Ascending aorta (tissue), 2 donors: ENCODE measurements at places on chromosomes 4 and X.

- no peaks in the 10 kb centered on the region for H3K36me3 ChIP-seq
- H3K27ac ChIP-seq = no peak overlapping the region
- H3K4me3 ChIP-seq = no peak overlapping the region
Measured at GRCh38 chr4:79442422-79442821, 34.4 kb upstream of the GK2 start.

DNA sequence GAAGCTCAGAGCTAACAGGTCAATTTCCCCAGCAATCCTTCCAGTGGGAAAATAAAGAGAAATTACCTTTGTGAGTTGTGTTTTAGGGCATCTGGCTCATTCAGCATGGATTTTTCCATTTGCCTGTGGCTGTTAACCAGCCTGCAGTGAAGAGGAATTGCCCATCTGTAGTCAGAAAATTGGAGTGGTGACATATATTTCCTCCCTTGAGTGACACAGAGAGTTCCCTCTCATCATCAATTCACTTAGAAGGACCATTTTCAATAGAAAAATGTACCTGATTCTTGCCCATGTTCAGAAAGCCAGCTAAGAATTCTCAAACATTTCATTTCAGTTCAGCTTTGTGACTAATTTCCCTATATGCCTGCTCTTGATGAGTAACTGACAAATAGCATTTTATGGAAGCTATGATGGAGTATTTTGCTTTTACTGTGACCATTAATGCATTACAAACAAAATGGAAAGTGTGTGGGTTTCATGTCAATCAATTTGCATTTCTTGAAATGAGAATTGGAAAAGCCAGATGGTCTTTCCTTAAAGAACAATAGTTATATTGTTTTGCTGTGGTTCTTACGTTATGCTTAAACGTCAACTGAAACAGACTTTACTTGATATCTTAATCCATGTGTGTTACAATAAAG, 155.8 kb downstream of the NWD2 start:
- H3K27me3 ChIP-seq = no peaks in the 10 kb centered on the region
- H3K27ac ChIP-seq = no peak overlapping the region
- DNase-seq = no peak

GRCh38 chr4:82584931-82585330, 23.1 kb upstream of the TMEM150C start:
- no peaks in the 10 kb centered on the region for H3K27me3 ChIP-seq
- H3K36me3 ChIP-seq = no peaks in the 10 kb centered on the region
- no peak overlapping the region for H3K4me3 ChIP-seq
- no peak overlapping the region for H3K27ac ChIP-seq

GRCh38 chrX:1283741-1284140, 15.1 kb downstream of the CSF2RA start:
- H3K36me3 ChIP-seq = no peaks in the 10 kb centered on the region
- no peak overlapping the region for H3K4me3 ChIP-seq
- no peaks in the 10 kb centered on the region for H3K4me1 ChIP-seq
- no peak for DNase-seq
- H3K27ac ChIP-seq = no peak overlapping the region

- H3K4me3 ChIP-seq = no peak overlapping the region
- H3K27me3 ChIP-seq = no peaks in the 10 kb centered on the region
- no peak overlapping the region for H3K27ac ChIP-seq
- H3K36me3 ChIP-seq = no peaks in the 10 kb centered on the region
- H3K4me1 ChIP-seq = no peaks in the 10 kb centered on the region
Measured at GRCh38 chr4:112348488-112349158, 51.5 kb downstream of the ALPK1 start.

- no peaks in the 10 kb centered on the region for H3K4me1 ChIP-seq
- no peaks in the 10 kb centered on the region for H3K27me3 ChIP-seq
- no peak overlapping the region for H3K4me3 ChIP-seq
- DNase-seq = no peak
Measured at GRCh38 chr4:151473521-151474097, 64.6 kb downstream of the FHIP1A start.

- no peak overlapping the region for H3K4me3 ChIP-seq
- H3K4me1 ChIP-seq = no peaks in the 10 kb centered on the region
- no peak overlapping the region for H3K27ac ChIP-seq
- DNase-seq = no peak
Measured at GRCh38 chr4:73763877-73764276, 23.5 kb downstream of the CXCL8 start.

DNA sequence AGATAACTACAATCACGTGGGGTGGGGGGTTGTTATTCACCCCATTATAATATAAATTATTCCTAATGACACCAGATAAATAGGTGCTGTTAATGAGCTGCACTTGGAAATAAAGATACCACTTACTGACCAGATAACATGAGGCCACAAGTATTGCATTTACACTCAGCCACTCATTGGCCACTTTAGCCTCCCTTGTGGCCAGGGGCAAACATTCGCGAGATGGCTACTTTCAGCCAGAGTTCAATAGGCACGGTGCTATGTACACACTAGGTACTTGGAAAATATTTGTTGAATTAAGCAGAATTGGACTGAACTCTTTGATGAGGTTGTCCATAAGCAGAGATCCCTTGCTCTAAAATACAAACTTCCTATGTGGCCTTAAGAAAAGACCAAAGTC, 713.7 kb upstream of the TENM3 start:
- no peak overlapping the region for H3K4me3 ChIP-seq
- H3K27me3 ChIP-seq = no peaks in the 10 kb centered on the region
- no peaks in the 10 kb centered on the region for H3K4me1 ChIP-seq
- DNase-seq = no peak
- H3K27ac ChIP-seq = no peak overlapping the region

GRCh38 chr4:138239491-138239890, 2.7 kb downstream of the SLC7A11 start:
- no peaks in the 10 kb centered on the region for H3K36me3 ChIP-seq
- no peak for DNase-seq
- no peak overlapping the region for H3K4me3 ChIP-seq
- no peak overlapping the region for H3K27ac ChIP-seq
- peaks cover 3% of the 10 kb centered on the region for H3K4me1 ChIP-seq

DNA sequence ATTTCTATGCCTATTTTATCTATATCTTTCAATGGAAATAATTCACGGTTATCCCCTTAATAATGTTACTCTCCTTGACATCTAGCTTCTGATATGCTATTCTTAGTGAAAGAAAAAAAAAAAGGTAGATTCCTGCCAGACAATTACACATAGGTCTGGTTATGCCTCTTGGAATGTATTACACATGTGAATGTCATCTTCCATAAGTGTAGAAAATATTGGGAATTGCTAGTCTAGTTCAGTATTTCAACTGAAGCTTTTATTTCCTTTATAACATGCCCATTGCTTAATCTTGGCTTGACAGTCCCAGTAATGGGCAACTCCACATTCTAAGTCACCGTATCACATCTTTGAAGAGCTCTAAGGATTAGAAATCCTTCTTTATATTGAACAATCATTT, 25.4 kb upstream of the PPP1R2C start:
- H3K27ac ChIP-seq = no peak overlapping the region
- H3K4me1 ChIP-seq = no peaks in the 10 kb centered on the region
- H3K27me3 ChIP-seq = no peaks in the 10 kb centered on the region
- no peaks in the 10 kb centered on the region for H3K36me3 ChIP-seq

- no peak overlapping the region for H3K27ac ChIP-seq
- DNase-seq = no peak
- H3K4me3 ChIP-seq = no peak overlapping the region
- no peaks in the 10 kb centered on the region for H3K27me3 ChIP-seq
- no peaks in the 10 kb centered on the region for H3K36me3 ChIP-seq
Measured at GRCh38 chrX:7179446-7179845, 31.5 kb upstream of the PUDP start.

DNA sequence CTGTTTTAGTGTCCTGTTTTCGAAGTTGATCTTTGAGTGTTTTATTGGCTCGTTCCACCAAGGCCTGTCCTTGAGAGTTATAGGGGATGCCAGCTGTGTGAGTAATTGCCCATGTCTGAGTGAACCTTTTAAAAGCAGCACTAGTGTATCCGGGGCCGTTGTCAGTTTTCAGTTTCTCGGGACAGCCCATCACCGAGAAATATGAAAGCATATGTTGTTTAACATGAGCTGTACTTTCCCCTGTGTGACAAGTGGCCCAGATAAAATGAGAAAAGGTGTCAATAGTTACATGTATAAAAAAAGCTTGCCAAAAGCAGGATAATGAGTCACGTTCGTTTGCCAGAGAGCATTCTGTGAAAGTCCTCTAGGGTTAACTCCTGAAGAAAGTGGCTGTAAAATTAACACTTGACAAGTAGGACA, 48.6 kb upstream of the RASSF6 start:
- H3K4me3 ChIP-seq = peak overlapping the region; percentile 44
- DNase-seq = no peak
- H3K27ac ChIP-seq = peak overlapping the region; percentile 28
- H3K36me3 ChIP-seq = no peaks in the 10 kb centered on the region
- no peaks in the 10 kb centered on the region for H3K27me3 ChIP-seq

GRCh38 chr4:97498875-97499274, 644.4 kb downstream of the STPG2 start:
- H3K27ac ChIP-seq = no peak overlapping the region
- no peaks in the 10 kb centered on the region for H3K4me1 ChIP-seq
- no peak overlapping the region for H3K4me3 ChIP-seq
- H3K27me3 ChIP-seq = no peaks in the 10 kb centered on the region
- DNase-seq = no peak

DNA sequence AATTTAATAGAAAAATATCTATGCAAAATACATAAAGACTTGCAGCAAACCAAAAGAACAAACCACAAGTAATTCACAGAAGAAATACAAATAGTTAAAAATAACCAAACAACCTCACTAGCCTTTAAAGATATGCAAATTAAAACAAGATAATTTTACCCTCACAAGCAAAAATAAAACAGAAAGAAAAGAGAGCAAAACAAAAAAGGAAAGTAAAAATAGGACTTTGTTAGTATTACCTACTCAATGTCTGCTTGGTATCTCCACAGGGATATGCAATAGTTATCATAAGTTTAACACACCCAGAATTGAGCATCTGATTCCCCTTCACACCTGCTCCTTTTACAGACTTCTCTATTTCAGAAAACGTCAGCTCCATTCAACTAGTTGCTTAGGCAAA, 737.5 kb upstream of the MAGEB2 start:
- no peaks in the 10 kb centered on the region for H3K36me3 ChIP-seq
- no peaks in the 10 kb centered on the region for H3K4me1 ChIP-seq
- no peak for DNase-seq
- no peak overlapping the region for H3K27ac ChIP-seq

DNA sequence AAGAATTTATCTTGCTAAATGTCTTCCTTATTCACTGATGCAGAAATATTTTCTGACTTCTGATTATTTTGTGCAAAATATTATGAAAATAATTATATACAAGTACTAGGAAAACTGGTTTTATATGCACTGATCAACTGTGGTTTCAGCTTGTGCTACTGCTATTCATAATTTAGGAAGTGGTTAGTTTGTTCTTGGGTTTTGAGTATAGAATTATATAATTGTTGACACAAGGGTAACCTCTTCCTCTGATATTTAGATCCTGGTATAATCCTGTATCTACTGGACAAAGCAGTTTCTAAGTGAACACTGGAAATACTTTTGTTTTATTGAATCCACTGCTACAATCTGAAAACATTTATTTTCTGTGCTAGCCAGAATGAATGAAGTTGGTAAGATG, 182.8 kb downstream of the PDGFC start:
- H3K27me3 ChIP-seq = no peaks in the 10 kb centered on the region
- peaks cover 8% of the 10 kb centered on the region for H3K4me1 ChIP-seq
- DNase-seq = no peak
- no peaks in the 10 kb centered on the region for H3K36me3 ChIP-seq
- no peak overlapping the region for H3K27ac ChIP-seq

GRCh38 chrX:84487365-84488353, 14.6 kb downstream of the HDX start:
- no peak overlapping the region for H3K4me3 ChIP-seq
- DNase-seq = no peak
- H3K36me3 ChIP-seq = peaks cover 5% of the 10 kb centered on the region
- H3K4me1 ChIP-seq = no peaks in the 10 kb centered on the region
- H3K27me3 ChIP-seq = no peaks in the 10 kb centered on the region

- H3K27me3 ChIP-seq = no peaks in the 10 kb centered on the region
- no peaks in the 10 kb centered on the region for H3K36me3 ChIP-seq
- H3K27ac ChIP-seq = no peak overlapping the region
- H3K4me1 ChIP-seq = no peaks in the 10 kb centered on the region
- no peak for DNase-seq
Measured at GRCh38 chrX:108122748-108123147, 31.2 kb downstream of the ATG4A start.

DNA sequence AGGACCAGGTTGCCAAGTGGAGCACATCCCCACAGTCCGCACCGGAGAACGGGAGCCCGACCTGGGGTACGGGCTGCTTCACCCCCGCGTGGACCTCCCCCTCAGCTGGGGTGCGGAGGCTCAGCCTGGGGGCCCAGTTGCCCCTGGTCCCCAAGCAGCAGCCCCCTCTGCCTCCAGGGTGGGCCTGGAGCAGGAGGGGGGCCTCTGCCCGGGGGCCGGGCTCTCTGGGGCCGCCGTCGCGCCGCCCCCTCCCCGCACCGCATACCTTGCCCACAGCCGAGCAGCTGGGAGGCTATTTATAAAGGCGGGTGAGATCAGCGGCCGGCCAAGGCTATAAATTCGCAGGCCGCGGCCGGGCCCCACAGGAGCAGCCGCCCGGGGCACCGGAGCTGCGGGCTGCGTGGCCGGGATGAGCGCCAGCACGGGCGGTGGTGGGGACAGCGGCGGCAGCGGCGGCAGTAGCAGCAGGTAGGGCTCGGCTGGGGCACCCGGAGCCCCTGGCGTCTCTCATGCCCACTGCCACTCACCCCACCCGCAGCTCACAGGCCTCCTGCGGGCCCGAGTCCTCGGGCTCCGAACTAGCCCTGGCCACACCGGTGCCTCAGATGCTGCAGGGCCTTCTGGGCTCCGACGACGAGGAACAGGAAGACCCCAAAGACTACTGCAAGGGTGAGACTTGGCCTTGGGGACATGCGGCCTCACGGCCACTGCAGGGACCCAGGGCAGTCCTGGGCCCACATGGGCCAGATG, at the start of gene SRPK3:
SRPK3 (plus strand) TSS at position 364 of the 750 bp plus-strand sequence; CDS start at position 410, 46 bp downstream.
- H3K36me3 ChIP-seq = peaks cover 12% of the 10 kb centered on the region
- no peak for DNase-seq
- H3K27ac ChIP-seq = peak within 1 kb of the TSS; percentile 73
- H3K4me3 ChIP-seq = peak within 1 kb of the TSS; percentile 48
- no peaks in the 10 kb centered on the region for H3K27me3 ChIP-seq

GRCh38 chrX:397575-397974, 10.9 kb upstream of the PPP2R3B start:
- no peak overlapping the region for H3K27ac ChIP-seq
- DNase-seq = no peak
- H3K4me1 ChIP-seq = no peaks in the 10 kb centered on the region

DNA sequence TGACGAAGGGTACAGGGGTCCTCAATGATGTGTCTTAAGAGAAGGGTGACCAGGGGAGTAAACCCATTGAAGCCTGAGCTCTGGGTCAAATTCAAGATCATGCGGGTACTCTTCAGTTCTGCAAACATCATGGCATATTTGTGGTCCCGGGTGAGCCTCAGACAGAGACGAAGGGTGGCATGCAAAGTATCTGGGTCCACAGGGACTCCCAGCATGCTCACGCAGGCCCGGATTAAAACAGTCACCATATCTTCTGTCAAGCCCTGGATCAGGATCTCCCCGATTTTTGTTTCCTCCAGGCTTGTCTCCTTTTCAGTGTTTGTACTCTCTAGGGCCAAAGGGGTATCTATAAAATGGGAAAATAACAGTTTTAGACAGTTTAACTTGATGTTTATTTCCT, 102.9 kb downstream of the HUWE1 start:
- no peak for DNase-seq
- H3K27me3 ChIP-seq = no peaks in the 10 kb centered on the region
